H7 (cell line): ENCODE measurements at places on chromosomes 5 and 9. TPM values are rescaled to one million over a fixed set of nuclear protein-coding genes. Genes with fewer than 3 reads are reported as not detected.

DNA sequence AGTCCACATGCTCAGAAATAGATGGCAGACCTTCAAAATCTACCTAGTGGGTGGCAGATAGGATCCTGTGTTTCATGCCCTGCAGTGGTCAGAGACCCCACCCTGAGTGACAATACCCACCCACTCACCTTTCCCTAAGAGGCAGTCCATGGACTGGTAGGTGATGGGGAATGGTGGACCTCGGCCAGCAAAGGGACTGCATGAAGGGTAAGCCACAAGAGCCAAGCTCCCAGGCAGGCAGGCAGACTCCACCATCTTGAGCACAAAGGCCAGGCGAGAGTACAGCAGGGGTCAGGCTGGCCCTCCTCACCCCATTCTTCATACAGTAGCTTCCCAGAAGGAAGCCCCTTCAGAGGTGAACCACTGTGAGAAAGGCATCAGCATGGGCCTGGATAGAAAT, 78.4 kb downstream of the SYK start:
- no peak for DNase-seq

- peak; percentile 68 for DNase-seq
Observed at GRCh38 chr5:108381350-108381953, 446 bp downstream of the FBXL17 start.

DNA sequence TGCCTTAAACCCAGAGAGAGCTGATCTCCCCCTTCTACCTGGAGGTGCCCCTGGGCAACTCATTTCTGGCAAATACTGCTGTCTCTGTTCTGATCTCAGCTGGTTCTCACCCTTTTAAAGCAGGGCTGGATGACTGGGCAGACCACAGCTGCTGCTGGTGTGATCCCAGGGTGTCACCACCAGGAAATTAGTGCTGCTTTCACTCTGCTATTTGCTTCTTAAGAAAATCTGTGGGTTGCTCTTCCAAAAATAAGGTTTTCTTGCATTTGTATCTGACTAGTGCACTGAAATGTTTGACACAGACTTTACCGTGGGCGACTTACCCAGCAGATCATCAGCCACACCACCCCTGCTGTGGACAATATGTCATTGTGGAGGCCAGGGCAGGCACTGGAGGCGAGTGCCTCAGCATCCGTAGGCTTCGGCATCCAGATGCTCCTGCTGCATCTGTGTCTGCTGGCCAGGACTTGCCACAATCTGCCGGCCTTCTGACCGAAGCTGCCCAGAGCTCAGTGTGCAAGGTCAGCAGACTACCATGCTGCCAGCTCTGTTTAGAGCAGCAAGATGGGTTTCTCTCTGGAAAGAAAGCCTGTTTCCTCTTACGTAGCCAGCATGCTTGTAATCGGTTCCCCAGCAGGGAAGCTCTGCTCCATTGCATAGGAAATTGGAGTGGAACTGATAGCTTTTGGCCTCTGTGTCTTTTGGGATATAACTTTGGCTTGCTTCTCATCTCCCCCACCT, 13.6 kb downstream of the ARHGAP26 start:
- DNase-seq, result no peak

GRCh38 chr9:125851979-125852378, 104.8 kb downstream of the PBX3 start:
- no peak for DNase-seq

DNA sequence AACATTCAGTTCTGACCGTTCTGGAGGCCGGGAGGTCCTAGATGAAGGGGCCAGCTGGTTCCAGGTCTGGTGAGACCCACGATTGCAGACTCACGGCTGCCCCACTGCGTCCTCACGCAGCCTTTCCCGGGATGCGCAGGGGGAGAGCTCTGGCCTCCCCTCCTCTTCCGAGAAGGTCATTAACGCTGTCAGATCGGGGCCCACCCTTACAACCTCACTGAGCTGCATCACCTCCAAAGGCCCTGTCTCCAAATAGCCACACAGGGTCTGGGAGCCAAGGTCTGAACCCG, 66.6 kb upstream of the PPP1R26 start:
- no peak for DNase-seq

DNA sequence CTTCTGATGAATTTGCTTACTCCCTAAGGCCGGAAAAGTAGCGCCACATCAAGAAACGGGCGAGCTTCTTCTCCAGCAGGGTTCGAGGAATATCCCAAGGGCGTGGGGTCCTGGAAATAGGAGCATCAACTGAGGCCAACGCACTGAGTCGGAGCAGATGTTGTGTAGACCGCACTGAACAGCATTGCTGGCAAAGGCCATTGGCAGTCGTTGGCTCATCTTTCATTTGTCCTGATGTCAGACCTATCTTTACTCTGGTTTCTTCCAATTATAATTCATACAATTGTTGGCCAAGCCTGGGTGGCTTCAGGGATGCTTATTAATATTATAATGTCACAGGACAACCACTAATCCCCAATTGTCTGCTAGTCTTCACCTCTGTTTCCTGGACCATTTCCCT, 26.5 kb downstream of the ZBTB34 start:
- no peak for DNase-seq

- no peak for DNase-seq
Observed at GRCh38 chr5:19270153-19270552, 717.8 kb downstream of the CDH18 start.

DNA sequence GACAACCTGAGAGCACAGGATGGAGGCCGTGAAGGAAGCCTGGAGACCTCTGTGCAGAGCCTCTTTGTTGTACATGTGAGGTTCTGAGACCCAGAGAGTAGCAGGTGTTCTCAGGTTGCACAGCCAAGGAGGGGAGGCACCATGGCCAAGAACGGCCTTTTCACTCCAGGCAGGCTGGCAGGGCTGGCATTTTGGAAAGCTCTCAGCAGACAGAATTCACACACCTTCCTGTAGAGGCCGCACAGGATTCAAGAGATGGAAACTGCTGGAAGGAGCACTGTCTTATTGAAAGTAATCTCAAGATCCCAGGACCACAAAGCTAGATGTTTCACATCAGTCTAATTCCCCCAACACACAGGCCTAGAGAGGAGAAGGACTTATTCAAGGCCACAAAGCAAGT, 52.8 kb upstream of the XPA start:
- no peak for DNase-seq

DNA sequence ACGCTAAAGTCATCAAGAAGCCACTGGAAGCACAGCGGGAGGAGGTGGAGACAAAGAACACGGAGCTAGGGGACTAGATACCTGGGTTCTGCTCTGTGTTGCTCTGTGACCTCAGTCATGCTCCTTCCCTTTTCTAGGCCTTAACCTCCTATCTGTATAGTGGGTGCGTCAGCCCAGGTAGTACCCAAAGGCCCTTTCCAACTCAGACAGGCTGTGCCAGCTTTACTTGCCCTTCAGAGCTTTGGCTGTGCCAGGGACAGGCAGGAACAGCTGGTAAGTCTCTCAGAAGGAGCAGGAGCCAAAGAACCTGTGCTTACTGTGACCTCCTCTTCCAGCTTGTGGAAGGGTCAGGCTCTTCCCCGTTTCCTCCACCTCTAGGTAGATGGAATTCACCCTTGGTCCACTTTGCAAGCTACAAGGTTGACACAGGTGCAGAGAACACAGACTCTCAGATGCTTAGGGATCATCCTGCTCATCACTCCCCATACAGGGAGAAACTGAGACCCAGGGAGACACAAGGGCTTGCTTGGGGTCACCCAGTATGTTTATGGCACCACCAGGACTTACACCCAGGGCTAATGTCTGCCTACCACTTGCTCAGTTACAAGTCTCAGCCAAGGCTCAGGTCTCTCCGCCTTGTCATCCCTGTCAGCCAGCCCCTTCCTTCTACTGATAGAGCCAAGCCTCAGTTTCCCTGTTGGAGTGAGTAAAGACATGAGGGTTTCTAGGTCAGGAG, 1.7 kb downstream of the CCDC69 start:
- DNase-seq, result no peak

DNA sequence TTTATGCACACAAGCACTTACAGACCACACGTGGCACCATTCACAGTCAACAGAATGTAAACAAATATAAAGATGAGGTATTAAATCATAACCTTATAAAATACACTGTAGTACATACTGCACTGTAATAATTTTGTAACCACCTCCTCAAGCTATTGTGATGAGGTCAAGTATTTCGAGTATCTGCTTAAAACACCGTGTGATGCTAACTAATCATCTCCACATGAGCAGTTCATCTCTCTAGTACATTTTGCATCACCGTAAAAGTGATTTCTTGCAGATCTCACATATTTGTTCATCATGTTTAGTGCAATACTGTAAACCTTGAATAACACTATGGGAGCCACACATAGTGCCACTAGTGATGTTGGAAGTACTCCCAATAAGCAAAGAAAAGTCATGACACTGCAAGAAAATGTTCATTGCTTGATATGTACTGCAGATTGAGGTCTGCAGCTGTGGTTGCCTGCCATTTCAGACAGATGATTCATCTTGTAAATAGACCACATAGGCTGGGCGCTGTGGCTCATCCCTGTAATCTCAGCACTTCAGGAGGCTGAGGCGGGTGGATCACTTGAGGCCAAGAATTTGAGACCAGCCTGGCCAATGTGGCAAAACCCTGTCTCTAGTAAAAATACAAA, 44.3 kb downstream of the FOXB2 start:
- DNase-seq, result no peak

DNA sequence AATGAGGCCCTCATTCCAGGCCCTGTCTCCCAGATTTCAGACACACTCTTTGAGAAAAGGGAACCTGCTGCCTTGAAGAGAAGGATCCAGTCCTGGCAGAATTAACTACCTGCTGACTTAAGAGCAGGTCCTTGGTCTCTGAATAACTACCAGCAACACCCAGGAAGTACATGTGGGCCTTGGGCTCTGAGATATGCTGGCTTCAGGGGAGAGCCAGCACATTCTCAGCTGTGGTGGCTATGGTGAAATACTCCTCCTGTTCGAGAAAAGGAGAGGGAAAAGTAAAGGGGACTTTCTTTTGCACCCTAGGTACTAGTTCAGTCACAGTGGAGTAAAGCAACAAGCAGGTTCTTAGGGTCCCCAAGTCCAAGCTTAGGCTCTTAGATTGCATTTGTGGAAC, 120.0 kb downstream of the HMHB1 start:
- DNase-seq, result no peak

DNA sequence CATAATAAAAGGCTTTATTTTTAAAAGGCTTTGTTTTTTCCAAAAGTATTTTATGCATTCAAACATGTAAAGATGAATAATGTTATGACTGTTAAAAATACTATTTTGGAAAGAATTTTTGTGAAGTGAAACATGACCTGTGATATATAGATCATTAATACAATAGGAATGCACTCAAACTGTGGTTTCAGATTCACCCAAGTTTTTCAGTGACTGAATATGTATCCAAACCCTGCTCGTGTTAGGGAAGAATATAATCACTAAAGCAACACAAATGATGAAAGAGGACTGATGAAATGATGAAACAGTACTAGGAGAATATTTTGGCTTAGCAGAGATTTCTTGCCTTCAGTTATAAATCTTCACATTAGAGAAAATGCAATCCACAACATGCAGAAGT, 278.0 kb downstream of the ADAMTS6 start:
- no peak for DNase-seq

GRCh38 chr9:133914442-133915342, 77.4 kb downstream of the VAV2 start:
- peak; percentile 82 for DNase-seq

- peak; percentile 48 for DNase-seq
Observed at GRCh38 chr9:89380437-89381307, 62.4 kb downstream of the SECISBP2 start.

- no peak for DNase-seq
Observed at GRCh38 chr9:70760228-70760627, 345.8 kb upstream of the KLF9 start.

DNA sequence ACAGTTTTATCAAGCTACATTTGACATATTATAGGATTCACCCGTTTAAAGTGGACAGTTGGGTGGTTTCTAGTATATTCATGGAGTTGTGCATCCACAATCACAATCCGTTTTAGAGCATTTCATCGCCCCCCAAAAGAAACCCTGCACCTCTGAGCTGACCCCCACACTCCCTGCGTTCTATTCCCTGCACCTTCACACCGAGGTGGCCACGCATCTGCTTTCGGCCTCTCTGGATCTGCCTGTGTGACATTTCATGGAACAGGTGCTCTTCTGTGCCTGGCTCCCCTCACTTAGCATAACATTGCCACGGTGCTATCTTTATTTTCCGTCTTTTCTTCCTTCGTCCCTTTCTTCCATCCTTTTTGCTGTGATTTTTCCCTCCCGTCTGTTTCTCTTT, 32.7 kb downstream of the HRH2 start:
- DNase-seq, result no peak

GRCh38 chr5:77852514-77853352, 76.6 kb upstream of the TBCA start:
- DNase-seq, result peak; percentile 92

- peak; percentile 29 for DNase-seq
Observed at GRCh38 chr5:54360089-54360488, 49.7 kb upstream of the ARL15 start.

GRCh38 chr5:75672616-75673015, 44.6 kb downstream of the POC5 start:
- no peak for DNase-seq

DNA sequence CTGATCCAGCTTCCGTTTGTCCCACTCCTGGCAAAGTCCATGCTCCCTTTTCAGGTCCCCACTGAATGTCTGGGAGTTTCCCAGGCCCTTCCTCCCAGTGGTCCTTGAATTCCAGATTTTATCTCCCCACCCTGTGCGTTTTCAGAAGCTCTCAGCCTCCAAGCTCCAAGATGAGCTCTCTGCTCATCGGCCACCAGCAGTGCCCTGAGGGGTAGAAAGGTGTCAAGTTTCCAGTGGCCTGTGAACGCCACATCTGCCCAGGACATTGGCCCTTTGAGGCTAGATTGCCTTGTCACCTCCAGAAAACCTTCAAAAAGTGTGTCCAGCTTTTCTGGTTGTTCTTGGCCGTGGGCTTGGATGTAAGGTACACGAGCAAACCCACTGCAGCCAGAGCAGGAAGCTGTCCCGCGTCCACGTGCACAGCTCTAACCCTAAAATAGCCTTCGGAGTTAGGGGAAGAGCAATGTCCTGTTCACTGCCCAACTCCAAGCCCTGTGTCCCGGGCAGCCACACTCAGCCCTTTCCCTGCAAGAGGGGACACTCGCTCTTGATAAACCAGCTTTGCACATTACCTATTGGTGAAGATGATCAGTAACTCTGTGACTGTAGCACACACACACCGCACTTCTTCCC, 10.9 kb upstream of the LRRC14B start:
- DNase-seq, result no peak

GRCh38 chr5:126366199-126366560, 57.0 kb upstream of the GRAMD2B start:
- no peak for DNase-seq

GRCh38 chr9:16613605-16614004, 256.9 kb downstream of the BNC2 start:
- no peak for DNase-seq

Gene CORO2A
- 30.5 and 32.1 TPM in 2 replicates for total RNA-seq

Gene CCDC69
- 5.6 and 8.7 TPM in 2 replicates for total RNA-seq

Gene JADE2
- total RNA-seq, result 29.5 and 33.7 TPM in 2 replicates

Gene TEX48
- not detected in 2 replicates for total RNA-seq

Gene PKD2L2
- not detected in 2 replicates for total RNA-seq

Gene RIMOC1
- total RNA-seq, result 16.8 and 17.6 TPM in 2 replicates

Gene SPINK4
- not detected in 2 replicates for total RNA-seq

Gene NDST1
- total RNA-seq, result 24.8 and 28.7 TPM in 2 replicates

Gene UBLCP1
- 29.9 and 36.0 TPM in 2 replicates for total RNA-seq

Gene MACROH2A1
- 202 and 322 TPM in 2 replicates for total RNA-seq

Gene PSD2
- 0.10 and 0.33 TPM in 2 replicates for total RNA-seq

Gene GRM6
- not detected in 2 replicates for total RNA-seq

Gene EGFL7
- total RNA-seq, result 68.5 and 87.3 TPM in 2 replicates

Gene ADRB2
- 0.17 and 0.18 TPM in 2 replicates for total RNA-seq
